ENCODE measurements at places on chromosomes 6 and 20. TPM values are rescaled to one million over a fixed set of nuclear protein-coding genes. Genes with fewer than 3 reads are reported as not detected.

Gene CLPSL2
- 6.0 TPM for total RNA-seq

Gene CRYBG1
- total RNA-seq = 5.7 TPM

DNA sequence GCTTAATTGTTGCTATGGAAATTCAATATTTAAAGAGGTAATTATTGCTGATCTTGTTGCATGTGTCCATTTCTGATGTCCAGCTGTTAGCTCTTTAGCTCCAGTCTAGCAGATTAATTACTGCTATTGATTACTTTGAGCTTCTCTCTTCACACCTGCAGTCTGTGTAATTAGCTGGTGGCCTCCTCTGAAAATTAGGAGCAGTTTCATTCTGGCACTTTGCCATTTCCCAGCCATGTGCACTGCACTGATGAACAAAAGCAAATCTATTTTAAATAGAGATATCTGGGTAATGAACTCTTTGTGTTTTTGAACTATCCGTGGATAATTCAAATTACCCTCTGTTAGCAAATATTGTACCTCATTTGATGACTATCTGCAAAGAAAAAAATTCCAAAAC lies 275.9 kb downstream of the RNF144B start:
- no peaks in the 10 kb centered on the region for H3K27me3 ChIP-seq
- DNase-seq = no peak
- no peak overlapping the region for H3K27ac ChIP-seq
- H3K4me1 ChIP-seq = no peaks in the 10 kb centered on the region
- no peaks in the 10 kb centered on the region for H3K36me3 ChIP-seq

GRCh38 chr20:21234806-21235483 lies 68.2 kb upstream of the XRN2 start:
- H3K4me1 ChIP-seq = no peaks in the 10 kb centered on the region
- H3K4me3 ChIP-seq = no peak overlapping the region
- no peak overlapping the region for H3K27ac ChIP-seq
- no peaks in the 10 kb centered on the region for H3K27me3 ChIP-seq
- no peak for DNase-seq
- H3K36me3 ChIP-seq = no peaks in the 10 kb centered on the region

DNA sequence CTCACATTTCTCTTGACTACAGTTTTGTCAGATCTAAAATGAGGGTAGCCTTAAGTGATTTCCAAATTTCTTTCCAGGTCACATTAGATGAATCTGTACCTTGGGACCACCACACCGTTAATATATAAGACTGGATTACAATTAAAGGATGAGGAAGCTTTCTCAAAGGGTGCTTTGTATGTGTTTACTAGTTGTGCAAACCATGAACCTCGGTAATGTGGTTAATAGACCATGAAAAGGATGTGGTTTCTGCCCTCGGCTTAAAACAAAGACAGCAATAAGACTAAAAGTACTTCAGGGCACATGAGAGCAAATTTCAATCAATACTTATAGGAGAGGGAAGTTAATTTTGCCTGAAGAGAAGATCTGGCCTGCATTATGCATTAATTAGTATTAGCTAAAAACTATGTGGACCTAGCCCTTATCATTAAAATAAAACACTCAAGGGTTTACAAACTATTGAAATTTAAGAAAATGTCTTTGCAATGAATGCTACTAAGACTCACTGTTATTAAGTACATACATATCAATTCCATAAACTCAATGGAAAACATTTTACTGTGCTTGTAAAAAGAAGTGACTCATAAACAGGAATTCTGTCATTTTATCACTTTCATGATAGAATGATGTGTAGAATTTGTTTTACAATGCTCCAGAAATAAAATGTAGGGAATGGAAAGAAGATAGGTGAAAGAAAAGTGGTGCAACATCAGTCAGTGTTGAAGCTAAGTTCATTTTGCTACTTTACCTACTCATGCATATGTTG lies 936 bp upstream of the TMX4 start:
- no peaks in the 10 kb centered on the region for H3K36me3 ChIP-seq
- no peaks in the 10 kb centered on the region for H3K27me3 ChIP-seq
- no peak overlapping the region for H3K27ac ChIP-seq
- peak overlapping the region; percentile 88 for H3K4me3 ChIP-seq
- no peak for DNase-seq

GRCh38 chr20:46088409-46089166 lies 1.2 kb downstream of the NCOA5 start:
- no peak for DNase-seq
- no peak overlapping the region for H3K27ac ChIP-seq
- no peaks in the 10 kb centered on the region for H3K36me3 ChIP-seq
- no peaks in the 10 kb centered on the region for H3K27me3 ChIP-seq
- H3K4me3 ChIP-seq = peak overlapping the region; percentile 92

DNA sequence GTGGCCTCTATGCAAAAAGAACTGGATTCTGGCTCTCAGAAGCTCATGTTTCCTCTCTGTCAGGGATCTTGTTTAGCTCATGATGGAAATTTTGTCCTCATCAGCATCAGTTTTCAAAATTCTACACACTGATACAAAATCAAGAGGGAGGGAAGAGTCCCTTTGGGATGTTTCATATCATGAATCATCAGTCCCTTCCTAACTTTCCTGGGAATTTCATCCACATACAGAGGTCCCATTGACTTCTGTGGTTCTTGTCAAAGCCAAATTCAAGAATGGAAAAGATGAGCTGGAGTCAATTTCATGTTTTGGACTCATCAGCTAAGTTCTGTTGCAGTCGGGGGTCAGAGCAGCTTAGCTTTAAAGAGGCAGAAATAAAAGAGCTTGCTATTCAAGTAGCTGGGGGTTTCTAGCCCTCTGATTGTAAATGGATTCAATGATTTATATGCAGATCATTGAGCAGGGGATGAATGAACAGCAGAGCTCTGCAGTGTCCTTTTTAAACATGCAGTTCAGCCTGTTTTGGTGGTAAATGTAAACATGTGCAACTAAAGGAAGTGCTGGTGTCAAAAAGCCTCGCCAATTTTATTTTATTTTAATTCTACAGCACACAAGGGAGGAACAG lies 21.3 kb upstream of the TMEM14A start:
- no peaks in the 10 kb centered on the region for H3K27me3 ChIP-seq
- 0 out of 2 replicates have a peak, but pooled peaks cover 5% of the 10 kb centered on the region for H3K36me3 ChIP-seq
- DNase-seq = no peak

- H3K4me1 ChIP-seq = no peaks in the 10 kb centered on the region
- no peak overlapping the region for H3K4me3 ChIP-seq
- no peaks in the 10 kb centered on the region for H3K27me3 ChIP-seq
- no peaks in the 10 kb centered on the region for H3K36me3 ChIP-seq
Measured at GRCh38 chr20:51612896-51613295, 70.4 kb upstream of the NFATC2 start.

GRCh38 chr20:21027569-21027968 lies 78.6 kb downstream of the LINC00237 start:
- no peaks in the 10 kb centered on the region for H3K27me3 ChIP-seq
- no peaks in the 10 kb centered on the region for H3K36me3 ChIP-seq
- no peak overlapping the region for H3K4me3 ChIP-seq
- H3K27ac ChIP-seq = no peak overlapping the region
- H3K4me1 ChIP-seq = no peaks in the 10 kb centered on the region

GRCh38 chr6:19571176-19571575 lies 266.0 kb upstream of the ID4 start:
- no peak overlapping the region for H3K27ac ChIP-seq
- no peaks in the 10 kb centered on the region for H3K27me3 ChIP-seq
- H3K4me1 ChIP-seq = no peaks in the 10 kb centered on the region
- no peak for DNase-seq

- no peaks in the 10 kb centered on the region for H3K27me3 ChIP-seq
- no peaks in the 10 kb centered on the region for H3K4me1 ChIP-seq
- H3K27ac ChIP-seq = no peak overlapping the region
- no peak for DNase-seq
Measured at GRCh38 chr6:142827991-142828390, 117.0 kb downstream of the HIVEP2 start.

- no peak overlapping the region for H3K4me3 ChIP-seq
- no peaks in the 10 kb centered on the region for H3K36me3 ChIP-seq
- no peak overlapping the region for H3K27ac ChIP-seq
Measured at GRCh38 chr20:9407805-9408421, 106.5 kb upstream of the LAMP5 start.

- H3K36me3 ChIP-seq = no peaks in the 10 kb centered on the region
- no peak for DNase-seq
- H3K4me1 ChIP-seq = no peaks in the 10 kb centered on the region
- H3K27me3 ChIP-seq = no peaks in the 10 kb centered on the region
- H3K27ac ChIP-seq = no peak overlapping the region
Measured at GRCh38 chr20:10307359-10307735, 88.7 kb downstream of the SNAP25 start.

DNA sequence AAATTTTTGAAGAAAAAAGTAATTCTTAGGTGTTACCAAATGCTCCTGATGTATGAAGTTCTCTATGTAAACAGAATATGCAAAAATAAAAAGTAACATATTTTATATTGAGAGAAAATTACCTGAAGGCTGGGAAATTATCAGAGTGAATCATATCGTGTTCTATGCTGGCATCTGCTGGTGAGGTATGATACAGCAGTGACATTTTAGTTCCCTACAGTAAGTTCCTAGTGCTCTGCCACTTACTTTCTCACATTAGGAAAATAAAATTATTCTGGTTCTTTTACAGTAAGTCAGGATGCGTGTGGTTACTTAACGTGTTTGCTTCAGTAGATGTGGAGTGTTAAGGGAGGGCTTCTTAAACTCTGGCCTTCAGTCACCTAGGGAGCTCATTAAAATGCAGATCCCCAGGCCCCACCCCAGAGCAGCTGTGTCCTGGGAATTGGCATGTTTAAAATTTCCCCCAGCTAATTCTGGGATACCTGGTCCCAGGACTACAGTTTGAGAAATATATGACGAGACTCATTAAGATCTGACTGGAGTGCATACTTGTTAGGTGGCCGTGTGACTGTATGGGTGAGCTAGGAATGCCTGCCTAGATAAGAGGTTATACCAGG lies 3.2 kb downstream of the ACTR5 start:
- no peak for DNase-seq
- no peak overlapping the region for H3K4me3 ChIP-seq
- peaks cover 20% of the 10 kb centered on the region for H3K36me3 ChIP-seq
- H3K27ac ChIP-seq = no peak overlapping the region
- no peaks in the 10 kb centered on the region for H3K4me1 ChIP-seq

- peak overlapping the region; percentile 80 for H3K4me3 ChIP-seq
- no peaks in the 10 kb centered on the region for H3K4me1 ChIP-seq
- peak overlapping the region; percentile 82 for H3K27ac ChIP-seq
Measured at GRCh38 chr6:26056583-26057350, 30.5 kb upstream of the HFE start.

DNA sequence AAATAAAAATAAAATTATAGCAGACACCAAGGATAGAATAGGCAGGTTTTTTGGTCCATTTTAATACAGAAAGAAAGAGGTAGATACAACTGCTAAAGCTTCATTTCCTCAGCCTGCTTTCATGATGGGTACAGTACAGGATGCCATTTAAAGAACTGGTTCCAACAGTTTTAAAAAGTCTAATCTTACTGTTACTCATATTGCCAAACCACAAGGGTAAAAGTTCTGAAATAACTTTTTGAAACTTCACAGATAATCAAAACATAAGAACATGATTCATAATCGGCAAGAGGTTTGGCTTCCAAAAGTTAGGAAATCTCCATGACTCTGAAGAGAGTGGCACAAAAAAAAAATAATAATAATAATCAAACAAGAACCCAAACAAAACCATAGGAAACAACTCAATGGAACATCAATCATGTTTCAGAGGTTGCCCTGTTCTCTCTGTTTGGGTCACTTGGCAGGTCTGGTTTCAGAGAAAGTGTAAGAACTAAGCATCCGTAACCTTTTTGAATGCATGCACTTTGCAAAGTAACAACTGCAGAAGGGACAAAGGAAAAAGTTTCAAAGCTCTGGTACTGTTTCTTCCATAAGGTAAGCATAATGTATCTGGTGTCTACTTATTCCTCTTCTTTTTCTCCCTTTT lies 79.7 kb downstream of the SMLR1 start:
- H3K27ac ChIP-seq = no peak overlapping the region
- DNase-seq = no peak
- H3K36me3 ChIP-seq = peaks cover 14% of the 10 kb centered on the region
- no peaks in the 10 kb centered on the region for H3K27me3 ChIP-seq
- H3K4me1 ChIP-seq = no peaks in the 10 kb centered on the region
- no peak overlapping the region for H3K4me3 ChIP-seq

DNA sequence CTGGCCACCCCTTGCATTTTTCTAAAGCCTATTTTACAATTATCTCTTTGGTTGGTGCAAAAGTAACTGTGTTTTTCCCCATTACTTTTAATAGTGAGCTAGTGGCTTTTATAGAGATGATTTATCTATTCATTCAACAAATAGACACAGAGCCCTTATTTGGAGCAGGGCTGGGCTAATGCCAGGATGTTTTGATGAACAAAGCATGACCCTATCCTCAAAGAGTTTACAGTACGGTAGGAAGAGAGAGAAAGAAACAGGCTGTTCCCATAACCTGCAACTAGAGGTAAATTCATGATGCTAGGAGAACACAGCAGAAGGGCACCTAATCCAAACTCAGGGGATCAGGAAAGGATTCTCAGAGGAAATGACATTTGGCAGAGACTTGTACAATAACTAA lies 37.3 kb upstream of the UST start:
- H3K4me1 ChIP-seq = no peaks in the 10 kb centered on the region
- DNase-seq = no peak
- peaks cover 4% of the 10 kb centered on the region for H3K36me3 ChIP-seq
- H3K27ac ChIP-seq = no peak overlapping the region
- no peaks in the 10 kb centered on the region for H3K27me3 ChIP-seq
